ENCODE measurements at places on chromosomes 11 and 22. TPM values are rescaled to one million over a fixed set of nuclear protein-coding genes. Genes with fewer than 3 reads are reported as not detected.
A peak's percentile ranks its signal among the peaks of the same experiment; 100 is the strongest.

The SLC22A12 gene
- total RNA-seq = not detected

- no peak for DNase-seq
Observed at GRCh38 chr11:120022617-120023016, 115.3 kb downstream of the TRIM29 start.

DNA sequence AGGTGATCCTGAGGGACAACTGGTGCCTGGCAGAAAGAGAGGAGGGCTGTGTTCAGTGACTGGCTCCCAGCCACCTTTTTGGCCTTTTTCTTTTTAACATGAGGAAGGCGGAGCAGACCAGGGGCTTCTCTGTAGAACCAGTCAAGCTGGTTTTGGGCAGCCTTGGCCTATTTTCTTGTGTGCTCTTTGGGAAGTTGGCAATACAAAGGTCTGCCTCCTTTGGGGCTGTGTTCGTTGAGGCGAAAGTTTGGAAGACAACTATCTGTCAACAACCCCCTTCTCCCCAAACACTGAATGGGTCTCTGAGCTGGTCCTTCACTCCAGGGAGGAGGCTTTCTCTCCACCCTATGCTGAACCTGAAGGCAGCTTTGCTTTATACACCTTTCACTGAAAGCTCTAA lies 8.5 kb downstream of the MARK2 start:
- no peak for DNase-seq

The SHANK2 gene
- under 0.01 TPM for total RNA-seq

- DNase-seq = no peak
Observed at GRCh38 chr11:123374622-123374968, 55.5 kb upstream of the GRAMD1B start.

DNA sequence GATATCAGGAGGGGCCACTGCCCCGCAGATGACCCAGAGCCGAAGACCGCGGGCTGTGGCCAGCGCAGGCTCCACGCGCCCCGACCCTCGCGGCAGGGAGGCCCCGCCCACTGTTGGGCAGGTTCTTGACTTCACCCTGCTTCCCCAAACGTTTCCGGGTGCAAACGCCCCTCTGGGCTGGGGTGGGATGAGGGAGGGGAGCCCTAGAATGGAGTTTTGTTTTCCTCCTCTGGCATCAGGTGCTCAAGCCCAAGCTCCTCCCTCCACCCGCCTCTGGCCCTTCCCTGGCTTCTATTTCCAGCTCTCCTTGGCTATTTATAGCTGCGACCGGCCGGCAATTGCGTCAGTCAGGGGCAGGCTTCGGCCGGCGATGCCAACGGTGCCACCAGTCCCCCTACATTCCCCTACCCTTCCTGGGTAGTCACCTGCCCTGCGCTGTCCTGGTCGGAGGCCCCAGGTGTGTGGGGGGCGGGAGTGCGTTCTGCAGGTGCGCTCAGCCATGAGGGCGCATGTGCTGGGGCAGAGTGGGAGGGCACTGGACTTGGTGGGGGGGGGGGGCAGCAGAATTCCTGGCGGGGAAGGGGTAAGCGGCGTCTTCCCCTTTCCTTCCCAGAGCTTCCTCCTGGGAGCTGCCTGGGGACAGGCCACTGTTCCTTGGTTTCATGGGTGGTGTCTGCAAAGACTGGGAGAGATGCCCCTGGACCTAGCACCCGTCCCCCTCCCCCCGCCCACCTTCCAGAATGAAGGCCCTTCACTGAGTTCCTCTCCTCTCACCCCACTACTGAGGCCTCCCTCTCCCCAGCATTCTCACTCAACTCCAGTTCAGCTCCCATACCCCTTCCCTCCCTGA lies 23.6 kb downstream of the DUSP8 start:
- DNase-seq = no peak

DNA sequence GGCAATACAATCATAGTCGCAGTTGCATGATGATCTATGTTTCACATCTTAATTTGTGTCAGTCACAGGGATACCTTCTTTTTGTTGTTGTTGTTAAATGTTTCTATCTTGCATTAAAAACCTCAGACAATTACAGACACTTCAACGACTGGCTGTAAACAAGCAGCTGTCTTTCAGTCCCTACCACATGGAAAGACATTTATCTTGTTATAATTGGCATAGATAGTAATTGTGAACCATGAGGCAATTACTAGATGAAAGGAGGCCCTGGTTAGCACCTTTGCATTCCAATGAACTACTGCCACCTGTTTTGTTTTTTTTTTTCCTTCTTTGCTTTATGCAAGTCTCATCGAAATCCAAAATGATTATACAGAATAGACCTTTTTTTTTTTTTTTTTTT lies 416.8 kb downstream of the LRRC4C start:
- no peak for DNase-seq

DNA sequence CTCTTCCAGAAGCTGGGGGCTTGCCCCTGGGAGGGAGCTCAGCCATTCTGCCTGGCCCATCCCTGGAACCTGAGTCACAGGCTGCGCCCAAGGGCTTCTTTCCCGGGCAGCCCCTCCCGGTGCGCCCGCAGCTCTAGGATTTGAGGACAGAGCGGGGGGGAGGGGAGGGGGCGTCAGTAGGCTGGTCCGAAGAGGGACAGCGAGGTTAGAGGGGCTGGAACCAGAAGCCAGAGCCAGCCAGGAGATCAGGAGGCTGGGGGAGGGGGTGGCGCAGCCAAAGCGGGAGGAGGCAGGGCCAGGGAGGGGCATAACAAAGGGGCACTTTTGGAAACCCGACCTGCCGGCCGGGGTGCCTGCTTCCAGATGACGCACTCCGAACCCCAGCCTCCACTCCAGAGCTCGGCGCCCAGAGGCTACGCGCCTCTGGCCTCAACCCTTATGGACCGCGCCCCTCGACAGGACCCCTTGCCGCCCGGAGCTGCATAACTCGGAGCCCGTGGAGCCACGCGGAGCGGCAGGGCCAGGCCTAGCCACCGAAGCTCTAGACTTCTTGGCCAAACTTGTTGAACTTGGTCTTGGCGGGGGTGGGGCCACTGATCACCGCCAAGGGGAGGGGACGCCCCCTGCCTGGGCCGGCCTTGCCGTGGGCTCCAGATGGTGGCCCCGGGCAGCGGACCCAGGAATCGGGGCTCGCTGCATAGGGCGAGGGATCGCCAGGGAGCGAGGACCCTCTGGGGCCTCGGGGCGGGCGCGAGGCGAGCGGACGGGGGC lies 744 bp downstream of the PACSIN3 start:
- DNase-seq = peak; percentile 31

DNA sequence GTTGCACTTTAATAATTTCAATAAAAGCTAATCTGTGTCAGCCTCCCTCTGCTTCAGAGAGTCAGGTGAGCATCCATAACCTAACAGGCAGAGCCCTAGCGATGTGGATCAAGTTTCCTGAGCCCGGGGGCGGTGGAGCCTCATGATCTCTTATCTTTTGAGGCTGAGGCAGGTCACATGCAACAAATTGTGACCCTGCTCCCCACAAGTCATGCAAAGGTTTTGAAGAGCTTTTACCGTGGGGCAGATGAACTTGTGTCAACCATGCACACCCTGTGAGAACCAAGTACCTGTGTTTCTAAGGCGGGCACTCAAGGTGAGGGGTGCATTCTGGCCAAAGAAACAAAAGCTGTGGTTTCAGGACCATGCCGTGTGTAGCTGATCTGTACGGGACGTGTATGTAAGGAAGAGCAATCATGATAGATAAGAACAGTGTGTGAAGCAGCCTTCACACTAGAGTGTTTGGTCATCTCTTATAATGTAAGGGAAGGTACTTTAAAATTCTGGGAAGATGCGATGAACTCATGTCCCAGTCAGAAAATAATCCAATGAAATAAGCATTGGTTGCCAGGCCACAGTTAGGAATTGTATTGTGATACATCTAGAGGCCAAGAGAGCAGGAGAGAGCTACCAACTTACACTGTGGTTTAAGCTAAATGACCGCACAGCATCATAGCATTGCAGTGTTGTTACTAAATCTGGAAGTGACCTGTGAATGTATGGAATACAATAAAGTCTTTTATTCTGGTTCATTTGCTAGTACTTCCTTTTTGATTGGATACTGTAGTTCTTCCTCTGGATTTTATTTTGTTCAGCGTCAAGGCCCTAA lies 49.8 kb downstream of the DKK3 start:
- no peak for DNase-seq

Measured in lung microvascular endothelial cell (primary cell).